LNCaP clone FGC (cell line): ENCODE measurements at places on chromosomes 7 and 10.

DNA sequence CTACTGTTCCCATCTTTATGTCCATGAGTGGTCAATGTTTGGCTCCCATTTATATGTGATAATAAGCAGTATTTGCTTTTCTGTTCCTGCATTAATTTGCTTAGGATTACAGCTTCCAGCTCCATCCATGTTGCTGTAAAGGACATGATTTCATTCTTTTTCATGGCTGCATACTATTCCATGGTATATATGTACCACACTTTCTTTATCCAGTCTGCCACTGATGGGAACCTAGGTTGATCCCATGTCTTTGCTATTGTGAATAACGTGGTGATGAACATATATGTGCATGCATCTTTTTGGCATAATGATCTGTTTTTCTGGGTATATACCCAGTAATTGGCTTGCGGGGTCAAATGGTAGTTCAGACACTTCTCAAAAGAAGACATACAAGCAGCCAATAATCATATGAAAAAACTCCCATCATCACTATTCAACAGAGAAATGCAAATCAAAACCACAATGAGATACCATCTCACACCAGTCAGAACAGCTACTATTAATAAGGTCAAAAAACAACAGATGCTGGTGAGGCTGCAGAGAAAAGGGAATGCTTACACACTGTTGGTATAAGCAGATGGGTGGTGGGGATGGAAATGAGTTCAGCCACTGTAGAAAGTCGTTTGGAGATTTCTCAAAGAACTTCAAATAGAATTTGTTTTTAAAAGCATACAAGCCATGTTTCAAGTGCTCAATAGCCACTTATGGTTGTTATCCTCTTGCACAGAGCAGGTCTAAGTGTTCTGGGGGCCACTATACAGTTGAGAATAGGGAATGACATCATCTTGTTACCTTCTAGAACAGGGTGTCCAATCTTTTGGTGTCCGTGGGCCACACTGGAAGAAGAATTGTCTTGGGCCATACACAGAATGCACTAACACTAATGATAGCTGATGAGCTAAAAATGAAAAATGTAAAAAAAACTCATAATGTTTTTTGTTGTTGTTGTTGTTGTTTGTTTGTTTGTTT lies 23.2 kb upstream of the SDK1 start:
- DNase-seq: no peak

GRCh38 chr7:3194501-3195141 lies 106.4 kb upstream of the SDK1 start:
- DNase-seq: no peak

DNA sequence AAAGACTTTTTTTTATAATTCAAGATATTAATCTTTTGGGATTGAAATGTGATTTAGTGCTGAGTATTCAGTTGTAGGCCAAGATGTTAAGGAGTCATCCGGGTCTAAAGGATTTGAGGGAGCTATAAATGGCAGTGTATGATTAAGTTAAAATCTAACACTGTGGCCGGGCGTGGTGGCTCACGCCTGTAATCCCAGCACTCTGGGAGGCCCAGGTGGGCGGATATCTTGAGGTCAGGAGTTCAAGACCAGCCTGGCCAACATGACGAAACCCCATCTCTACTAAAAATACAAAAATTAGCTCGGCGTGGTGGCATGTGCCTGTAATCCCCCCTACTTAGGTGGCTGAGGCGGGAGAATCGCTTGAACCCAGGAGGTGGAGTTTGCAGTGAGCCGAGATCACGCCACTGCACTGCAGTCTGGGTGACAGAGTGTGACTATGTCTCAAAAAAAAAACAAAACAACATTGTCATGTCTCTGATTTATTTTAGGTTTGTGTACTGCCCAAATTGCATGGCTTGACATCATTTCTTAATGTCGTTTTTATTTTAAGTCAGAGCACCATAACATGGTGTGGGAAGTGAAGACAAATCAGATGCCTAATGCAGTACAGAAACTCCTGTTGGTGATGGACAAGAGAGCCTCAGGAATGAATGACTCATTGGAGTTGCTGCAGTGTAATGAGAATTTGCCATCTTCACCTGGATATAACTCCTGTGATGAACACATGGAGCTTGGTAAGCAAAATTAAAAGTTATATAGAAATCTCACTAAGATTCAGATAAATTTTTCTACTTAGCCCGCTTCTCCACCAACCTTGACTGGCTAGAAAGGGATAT lies 10.7 kb downstream of the HBP1 start:
- DNase-seq: no peak

DNA sequence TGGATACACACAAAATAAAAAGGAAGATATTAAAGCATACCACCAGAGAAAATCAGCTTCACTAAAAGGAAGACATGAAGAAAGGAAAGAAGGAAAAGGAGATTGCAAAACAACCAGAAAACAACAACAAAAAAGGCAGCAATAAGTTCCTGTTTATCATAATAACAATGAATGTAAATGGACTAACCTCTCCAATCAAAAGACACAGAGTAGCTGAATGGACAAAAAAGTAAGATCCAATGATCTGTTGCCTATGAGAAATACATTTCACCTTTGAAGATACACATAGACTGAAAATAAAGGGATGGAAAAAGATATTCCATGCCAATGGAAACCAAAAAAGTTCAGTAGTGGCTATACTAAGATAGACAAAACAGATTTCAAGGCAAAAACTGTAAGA lies 30.3 kb upstream of the FAM171A1 start:
- no peak for DNase-seq
